Activated CD8-positive, alpha-beta T cell treated with anti-CD3 and anti-CD28 coated beads, Interleukin-2, amount 10 ng/mL, durations not matched to agents 7 days and 5 days (primary cell): ENCODE measurements at places on chromosomes 1 and 21. TPM values are rescaled to one million over a fixed set of nuclear protein-coding genes. Genes with fewer than 3 reads are reported as not detected.

GJC2 gene
- 4.4 TPM for total RNA-seq

ETV3L gene
- not detected for total RNA-seq

A3GALT2 gene
- not detected for total RNA-seq

EFCAB7 gene
- 9.5 TPM for total RNA-seq

BMP8A gene
- total RNA-seq, result 0.16 TPM

SRRM1 gene
- total RNA-seq, result 207 TPM

CXADR gene
- 0.26 TPM for total RNA-seq

RCOR3 gene
- total RNA-seq, result 47.2 TPM

SLC45A1 gene
- total RNA-seq, result 0.13 TPM

ANKRD34A gene
- 2.4 TPM for total RNA-seq

HSD11B1 gene
- total RNA-seq, result not detected

PLA2G2F gene
- not detected for total RNA-seq

SLC30A10 gene
- not detected for total RNA-seq

NR5A2 gene
- total RNA-seq, result not detected

ECM1 gene
- total RNA-seq, result 0.71 TPM

CTH gene
- total RNA-seq, result 4.1 TPM

- no peak for DNase-seq
Measured at GRCh38 chr1:109782927-109783326, 19.2 kb upstream of the EPS8L3 start.

DNA sequence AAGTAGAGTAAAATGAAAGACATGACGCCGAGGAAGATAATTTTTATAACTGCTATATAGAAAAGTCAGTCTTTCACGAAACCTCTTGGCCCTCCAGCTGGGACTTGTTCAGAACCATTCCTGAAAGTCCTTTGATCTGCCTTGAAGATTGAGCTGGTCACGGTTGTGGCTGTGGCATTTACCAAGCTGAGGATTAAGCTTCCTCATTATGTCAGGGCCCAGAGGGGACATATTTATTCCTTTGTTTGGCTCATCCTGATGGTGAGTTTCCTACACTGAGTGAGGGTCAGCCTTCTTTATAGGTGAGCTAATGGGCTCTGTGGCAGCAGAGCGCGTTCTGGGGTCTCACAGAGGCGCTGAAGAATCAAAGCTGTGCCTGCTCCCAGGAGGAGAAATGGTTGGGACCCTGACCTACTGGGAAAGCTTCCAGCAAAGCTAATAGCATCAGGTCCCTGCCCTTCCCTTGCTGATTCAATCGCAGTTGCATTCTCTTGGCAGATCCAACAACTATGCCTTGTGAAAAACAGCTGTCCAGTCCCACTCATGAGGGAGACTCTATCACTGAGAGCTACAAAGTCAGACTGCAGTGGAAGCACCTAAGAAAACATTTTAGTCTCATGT, 43.2 kb upstream of the PBX1 start:
- no peak for DNase-seq

GRCh38 chr1:101566883-101567538, 330.2 kb downstream of the S1PR1 start:
- DNase-seq, result no peak

DNA sequence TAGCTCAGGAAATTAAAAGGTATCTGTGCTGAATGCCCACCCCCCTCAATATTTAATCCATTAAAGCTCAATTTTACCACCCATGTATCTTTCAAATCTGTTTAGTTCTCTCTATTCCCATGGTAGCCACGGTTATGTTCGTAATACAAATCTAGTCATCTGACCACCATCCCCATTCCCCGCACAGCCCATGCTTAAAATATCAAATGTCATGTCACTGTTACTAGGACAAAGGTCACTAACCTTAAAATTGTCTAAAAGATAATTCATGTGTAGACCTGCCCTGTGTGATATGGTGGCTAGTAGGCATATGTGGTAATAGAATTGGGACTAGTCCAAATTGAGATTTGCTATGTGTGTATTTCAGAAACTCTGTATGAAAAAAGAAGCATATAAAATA, 728.5 kb upstream of the B3GALT2 start:
- no peak for DNase-seq

GRCh38 chr1:233140974-233141373, 154.6 kb downstream of the PCNX2 start:
- no peak for DNase-seq

GRCh38 chr1:228930479-228930957, 195.2 kb downstream of the RHOU start:
- no peak for DNase-seq

DNA sequence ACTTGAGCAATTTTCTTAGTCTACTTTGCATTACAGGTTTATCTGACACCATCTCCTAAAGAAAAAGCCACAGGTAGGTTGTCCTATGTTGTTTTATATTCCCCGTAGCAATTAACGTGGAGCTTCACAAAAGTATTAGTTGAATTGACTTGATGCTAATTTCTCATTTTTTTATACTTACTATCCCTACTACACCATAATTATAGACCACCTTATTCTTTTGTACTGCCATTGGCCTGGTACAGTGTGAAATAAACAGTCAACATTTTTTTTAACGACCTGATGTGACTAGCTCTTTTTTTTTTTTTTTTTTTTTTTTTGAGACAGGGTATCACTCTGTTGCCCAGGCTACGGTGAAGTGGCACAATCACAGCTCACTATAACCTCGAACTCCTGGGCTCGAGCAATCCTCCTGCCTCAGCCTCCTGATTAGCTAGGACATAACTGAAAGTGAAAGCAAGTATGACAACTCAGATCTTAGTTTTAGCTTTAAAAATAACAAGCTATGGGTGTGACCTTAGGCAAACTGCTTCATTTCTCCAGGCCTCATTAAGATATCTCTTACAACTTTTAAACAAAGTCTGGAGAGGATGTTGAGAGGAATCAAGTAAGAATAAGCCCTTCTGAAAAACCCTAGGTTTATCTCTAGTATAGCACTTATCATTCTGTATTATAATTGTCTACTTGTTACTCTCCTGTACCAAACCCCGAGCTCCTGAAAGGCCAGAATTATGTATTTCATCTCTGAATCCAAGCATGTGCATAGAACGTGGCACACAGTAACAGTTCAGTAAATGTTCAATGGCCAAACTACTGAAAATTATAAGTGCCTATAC, 49.5 kb downstream of the LUZP1 start:
- DNase-seq, result peak; percentile 63

DNA sequence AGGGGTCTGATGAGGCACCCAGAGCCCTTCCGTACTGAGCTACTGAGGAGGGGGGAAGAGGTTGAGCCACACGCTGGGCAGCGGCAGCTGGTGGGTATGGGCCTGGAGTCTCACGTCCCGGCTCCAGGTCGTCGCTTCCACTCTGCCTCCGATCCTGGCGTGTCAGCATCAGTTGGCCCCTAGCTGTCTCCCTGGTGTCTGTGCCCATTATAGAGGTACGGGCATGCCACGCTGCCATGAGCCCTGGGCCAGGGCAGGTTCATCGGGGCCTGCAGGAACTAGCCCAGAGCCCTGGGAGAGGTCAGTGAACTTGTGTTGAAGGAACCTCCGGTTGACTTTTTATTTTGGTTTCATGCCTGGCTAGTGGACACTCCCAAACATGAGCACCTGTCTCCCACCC, 18.2 kb downstream of the COQ8A start:
- DNase-seq, result no peak

DNA sequence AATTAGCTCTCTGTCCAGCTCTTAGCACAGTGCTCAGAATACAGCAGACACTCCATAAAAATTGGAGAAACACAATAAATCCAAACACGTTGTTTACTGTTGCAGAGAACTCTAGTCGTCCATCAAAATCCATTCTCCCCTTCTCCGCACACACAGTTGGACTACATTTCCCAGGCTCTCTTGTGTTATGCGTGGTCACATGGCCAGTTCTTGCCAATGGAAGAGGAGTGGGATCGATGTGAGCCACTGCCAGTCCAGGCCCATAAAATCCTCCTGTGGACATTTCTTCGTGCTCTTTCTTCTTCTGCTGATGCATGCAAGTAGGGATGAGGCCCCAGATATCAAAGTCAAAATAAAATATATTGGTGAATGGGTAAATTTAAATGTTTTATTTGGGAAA, 114.3 kb upstream of the FMN2 start:
- no peak for DNase-seq

DNA sequence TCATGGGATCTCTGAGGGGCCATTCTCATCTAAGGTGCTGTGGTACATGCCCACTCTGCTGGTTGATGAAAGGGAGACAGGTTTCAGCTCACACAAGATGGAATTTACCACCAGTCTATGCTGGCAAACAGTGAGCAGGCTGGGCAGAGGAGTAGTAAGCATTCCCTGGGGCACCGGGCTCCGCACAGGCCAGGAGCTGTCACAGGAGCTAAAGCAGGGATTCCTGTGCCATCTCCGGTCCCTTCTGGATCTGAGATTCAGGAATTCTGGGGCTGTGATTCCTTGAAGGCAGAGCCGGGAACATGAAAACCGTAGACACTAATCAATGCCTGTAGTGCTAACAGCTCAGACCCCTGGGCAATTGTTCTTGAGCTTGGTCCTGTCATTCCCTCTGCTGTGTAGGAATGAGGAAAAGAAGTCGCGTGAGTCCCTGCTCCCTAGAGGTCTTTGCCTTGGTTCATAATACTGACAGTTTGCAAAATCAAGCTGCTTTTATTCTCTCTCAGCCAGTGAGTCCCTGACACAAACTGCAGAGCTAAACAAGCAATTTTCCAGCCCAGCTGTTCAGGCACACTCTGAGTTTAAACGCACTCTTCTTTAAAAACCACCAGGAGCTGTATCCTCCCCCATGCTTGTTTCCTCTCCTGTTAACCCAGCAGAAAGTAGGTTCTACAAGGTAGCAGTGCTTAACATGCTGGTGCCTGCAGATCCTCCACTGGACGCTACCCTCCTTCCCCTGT, 52.5 kb downstream of the MDM4 start:
- DNase-seq, result no peak

GRCh38 chr1:62689524-62689923, 1.3 kb upstream of the DOCK7 start:
- no peak for DNase-seq

- no peak for DNase-seq
Measured at GRCh38 chr1:56872597-56872996, 18.0 kb downstream of the C8A start.

DNA sequence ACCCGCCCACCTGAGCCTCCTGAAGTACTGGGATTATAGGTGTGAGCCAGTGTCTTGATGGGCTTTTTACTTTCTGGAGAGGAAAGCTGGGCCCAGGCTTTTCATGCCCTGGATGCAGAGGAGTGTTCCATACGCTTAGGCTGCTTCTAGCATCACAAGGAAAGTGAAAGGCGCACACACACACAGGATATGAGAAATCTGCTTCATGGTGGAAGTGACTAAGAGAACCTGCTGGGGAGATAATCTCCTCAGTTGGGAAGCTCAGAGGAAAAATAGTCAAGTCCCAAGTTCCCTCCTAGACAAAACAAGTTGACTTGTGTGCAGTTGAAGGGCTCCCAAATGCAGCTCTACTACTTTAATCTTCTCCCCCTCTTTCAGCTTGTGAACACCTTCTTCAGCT, 2.2 kb downstream of the NUDC start:
- no peak for DNase-seq

DNA sequence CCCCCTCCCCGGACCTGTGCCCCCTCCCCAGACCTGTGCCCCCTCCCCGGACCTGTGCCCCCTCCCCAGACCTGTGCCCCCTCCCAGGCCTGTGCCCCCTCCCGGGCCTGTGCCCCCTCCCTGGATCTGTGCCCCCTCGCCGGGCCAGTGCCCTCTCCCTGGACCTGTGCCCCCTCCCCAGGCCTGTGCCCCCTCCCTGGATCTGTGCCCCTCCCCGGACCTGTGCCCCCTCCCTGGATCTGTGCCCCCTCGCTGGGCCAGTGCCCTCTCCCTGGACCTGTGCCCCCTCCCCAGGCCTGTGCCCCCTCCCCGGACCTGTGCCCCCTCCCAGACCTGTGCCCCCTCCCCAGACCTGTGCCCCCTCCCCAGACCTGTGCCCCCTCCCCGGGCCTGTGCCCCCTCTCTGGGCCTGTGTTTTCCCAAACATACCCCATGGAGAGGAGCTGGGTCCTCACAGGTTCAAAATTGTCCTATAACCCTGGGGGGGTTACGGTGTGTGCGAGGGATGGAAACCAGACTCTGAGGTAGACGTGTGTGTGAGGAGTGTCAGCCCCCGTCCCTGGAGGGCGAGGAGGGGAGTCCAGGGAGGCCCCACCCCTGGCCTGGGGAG, 47.6 kb upstream of the POFUT2 start:
- no peak for DNase-seq

GRCh38 chr1:226870026-226870400, 403 bp upstream of the PSEN2 start:
- no peak for DNase-seq
